ENCODE measurements at places on chromosomes 3 and 15.

DNA sequence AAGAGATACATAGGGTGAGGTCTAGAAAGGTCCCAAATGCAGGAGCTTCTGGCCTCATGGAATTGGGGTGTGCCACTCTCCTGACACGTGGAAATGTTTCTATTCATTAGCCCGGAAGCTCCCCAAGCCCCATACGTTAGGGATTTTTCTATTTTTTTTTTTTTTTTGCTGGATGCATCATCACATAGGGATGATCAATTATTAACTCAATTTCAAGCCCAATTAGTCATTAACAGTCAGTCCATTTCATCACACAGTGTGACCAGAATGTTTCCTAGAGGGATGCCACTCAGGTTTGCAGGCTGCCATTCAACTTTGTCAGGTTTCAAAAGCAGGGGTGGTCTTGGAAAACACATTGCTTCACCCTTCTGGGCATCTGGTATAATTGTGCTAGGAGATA, 40.7 kb upstream of the MKRN3 start:
- no peak for DNase-seq

GRCh38 chr3:53089511-53089910, 40.7 kb downstream of the RFT1 start:
- no peak for DNase-seq

DNA sequence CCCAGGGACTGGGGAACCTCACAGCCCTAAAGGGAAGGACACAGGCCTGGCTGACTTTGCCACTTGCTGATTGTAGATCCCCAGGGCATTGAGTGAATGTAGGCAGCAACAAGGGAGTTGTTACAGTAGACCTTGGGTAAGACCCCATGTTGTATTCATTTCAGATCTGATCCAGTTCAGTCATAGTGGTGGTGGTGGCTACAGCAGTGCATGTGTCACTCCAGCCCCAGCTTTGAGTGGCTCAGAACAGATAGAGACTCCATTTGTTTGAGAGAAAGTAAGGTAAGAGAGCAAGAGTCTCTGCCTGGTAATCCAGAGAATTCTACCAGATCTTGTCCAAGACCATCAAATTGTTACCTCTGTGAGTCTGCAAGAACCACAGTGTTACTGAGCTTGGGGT, 278.7 kb upstream of the SATB1 start:
- DNase-seq = no peak

DNA sequence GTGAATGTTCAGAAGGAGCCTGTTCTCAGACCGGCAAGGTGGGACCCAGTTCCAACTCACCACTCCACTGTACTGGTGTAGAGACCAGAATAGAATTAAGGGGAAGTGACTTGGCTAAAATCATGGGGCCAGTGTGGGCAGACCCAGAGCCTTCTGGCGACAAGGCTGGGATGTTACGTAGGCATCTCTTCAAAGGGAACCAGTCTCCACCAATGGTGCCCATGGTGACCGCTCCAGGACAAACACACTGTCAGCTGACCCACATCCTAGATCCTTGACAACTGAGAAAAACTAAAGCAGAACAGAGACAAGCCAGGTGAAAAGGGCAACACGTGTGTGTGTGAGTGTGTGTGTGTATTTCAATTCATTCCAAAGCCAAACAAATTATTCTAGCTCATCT, 321.7 kb upstream of the FRG2C start:
- DNase-seq = no peak

- DNase-seq = no peak
These were observed 23.5 kb downstream of the PAK2 start for GRCh38 chr3:196763179-196763578.

DNA sequence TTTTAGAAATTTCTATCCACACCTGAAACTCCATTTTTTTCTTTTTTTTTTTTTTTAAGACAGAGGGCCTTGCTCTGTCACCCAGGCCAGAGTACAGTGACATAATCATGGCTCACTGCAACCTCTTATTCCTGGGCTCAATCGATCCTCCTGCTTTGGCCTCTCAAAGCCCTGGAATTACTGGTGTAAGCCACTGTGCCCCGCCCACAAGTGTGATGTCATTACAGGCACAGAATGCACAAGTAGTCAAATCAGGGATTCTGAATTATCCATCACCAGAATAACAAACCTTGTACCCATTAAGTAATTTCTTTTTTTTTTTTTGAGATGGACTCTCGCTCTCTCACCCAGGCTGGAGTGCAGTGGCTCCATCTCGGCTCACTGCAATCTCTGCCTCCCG, 1.9 kb downstream of the UQCRC1 start:
- no peak for DNase-seq

DNA sequence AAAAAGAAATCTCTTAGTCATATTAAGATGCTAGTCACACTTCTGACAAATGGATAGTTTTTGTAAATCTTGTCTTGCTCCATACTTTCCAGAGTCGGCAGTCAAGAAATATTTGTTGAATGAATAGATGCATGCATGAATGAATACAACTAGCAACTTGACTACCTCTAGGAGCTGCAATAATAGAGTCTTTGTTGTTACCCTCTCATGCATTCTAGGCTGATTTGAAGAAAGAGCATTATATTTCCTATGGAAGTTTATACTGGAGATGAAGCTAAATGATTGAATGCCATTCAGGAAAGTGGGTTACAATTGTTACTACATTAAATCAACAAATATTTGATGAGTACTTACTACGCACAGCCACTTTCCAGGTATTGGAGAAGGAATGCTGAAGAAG, 18.1 kb upstream of the TRAT1 start:
- DNase-seq = no peak

DNA sequence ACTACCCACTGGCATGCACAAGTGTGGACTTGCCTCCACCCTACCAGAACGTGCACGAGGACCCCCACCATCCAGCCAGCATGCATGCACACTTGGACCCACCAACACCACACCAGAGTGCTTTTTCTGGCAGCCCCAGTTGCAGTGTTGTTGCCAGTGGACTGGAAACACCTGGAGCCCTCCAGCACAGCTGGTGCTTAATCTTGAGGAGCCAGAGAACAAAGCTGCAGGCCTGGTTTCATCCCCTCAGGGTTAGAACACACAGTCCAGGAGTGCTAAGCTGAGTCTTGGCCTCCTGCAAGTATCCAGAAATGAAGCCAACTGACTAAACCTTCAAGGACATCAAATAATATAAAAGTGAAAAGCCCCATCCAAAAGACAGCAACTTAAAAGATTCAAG, 888.0 kb downstream of the NTRK3 start:
- DNase-seq = no peak

GRCh38 chr15:95698230-95698629, 632.3 kb upstream of the NR2F2 start:
- DNase-seq = no peak

GRCh38 chr3:40911928-40912327, 287.4 kb upstream of the CTNNB1 start:
- DNase-seq = no peak

DNA sequence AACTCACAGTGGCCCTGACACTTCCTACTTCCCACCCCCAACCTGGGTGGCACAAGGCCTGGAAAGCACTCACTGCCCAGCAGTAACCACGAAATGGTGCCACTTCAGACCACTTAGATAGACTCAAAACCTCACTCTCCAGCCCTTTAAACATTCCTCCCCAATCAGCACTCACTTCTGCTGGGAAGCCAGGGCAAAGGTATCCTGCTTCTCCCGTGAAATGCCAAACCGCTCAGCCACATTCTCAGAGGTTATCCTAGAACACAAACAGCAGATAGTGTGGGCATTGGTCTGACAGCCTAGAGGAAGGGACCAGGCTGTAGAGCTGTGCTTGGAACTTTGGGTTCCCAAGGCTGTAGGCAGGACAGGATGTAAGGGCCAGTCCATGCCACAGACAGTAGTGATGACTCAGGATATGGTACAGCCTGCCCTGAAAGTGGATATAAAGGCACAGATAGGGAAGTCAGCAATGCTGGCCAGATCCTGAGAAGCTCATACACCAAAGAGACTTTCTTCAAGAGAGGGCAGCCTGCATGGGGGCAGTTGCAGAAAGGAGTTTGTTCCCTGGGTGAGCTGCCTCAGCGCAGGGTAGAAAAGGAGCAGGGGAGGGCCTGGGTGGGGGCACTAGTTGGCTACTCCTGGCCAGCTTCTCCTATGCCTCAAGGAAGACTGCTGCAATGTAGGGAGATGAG, 9.2 kb downstream of the ACAA1 start:
- no peak for DNase-seq

GRCh38 chr15:44194323-44195150, 534 bp downstream of the FRMD5 start:
- no peak for DNase-seq

- DNase-seq = no peak
These were observed 499.6 kb upstream of the KCNMB2 start for GRCh38 chr3:178036451-178037144.

- no peak for DNase-seq
These were observed 8.9 kb downstream of the CMTM6 start for GRCh38 chr3:32493437-32494414.

DNA sequence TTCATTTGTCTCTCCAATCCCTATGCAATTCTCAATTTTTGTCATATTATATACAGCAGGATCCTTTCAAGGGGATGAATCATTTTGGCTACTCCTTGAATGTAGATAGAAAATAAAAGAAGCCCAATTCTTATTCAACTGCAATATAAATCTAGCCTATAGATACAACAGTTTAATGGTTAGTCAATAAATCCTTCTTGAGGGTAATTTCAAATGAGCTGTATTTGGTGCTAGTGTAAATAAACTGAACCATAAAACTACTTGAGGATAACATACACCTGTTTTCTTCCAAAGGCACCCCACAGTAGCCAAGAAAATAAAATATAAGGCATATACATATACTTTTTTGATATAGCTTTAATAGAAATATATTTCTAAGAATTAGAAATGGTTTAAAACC, 830.3 kb downstream of the ROBO1 start:
- DNase-seq = no peak

DNA sequence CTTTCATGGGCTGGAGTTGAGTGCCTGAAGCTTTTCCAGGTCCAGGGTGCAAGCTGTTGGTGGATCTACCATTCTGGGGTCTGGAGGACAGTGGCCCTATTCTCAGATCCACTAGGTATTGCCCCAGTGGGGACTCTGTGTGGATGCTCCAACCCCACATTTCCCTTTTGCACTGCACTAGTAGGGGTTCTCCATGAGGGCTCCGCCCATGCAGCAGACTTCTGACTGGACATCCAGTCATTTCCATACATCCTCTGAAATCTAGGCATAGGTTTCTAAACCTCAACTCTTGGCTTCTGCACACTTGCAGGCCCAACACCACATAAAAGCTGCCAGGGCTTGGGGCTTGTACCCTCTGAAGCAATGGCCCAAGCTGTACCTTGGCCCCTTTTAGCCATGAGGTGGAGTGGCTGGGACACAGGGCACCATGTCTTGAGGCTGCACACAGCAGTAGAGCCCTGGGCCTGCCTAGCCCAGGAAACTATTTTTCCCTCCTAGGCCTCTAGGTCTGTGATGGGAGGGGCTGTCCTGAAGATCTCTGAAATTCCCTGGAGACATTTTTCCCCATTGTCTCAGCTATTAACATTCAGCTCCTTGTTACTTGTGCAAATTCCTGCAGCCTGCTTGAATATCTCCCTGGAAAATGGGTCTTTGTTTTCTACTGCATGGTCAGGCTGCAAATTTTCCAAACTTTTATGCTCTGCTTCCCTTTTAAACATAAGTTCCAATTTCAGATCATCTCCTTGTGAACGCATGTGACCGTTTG, 6.0 kb upstream of the HACD2 start:
- no peak for DNase-seq

DNA sequence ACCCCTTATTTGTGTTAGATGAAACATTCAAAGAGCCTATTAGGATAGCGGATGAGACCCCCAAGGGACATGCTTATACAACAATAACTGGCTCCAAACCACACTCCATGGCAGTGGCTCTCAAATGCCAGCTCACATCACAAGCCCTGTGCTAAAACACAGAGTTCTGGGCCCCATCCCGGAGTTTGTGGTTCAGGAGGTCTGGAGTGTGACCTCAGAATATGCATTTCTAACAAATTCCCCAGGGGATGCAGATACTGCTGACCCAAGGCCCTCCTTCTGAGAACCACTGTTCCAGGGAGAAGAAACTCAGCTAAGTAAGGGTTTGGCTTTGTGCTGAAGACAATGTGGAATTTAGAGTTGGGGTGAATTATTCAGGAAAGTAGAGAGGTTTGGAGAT, 3.6 kb downstream of the CCRL2 start:
- no peak for DNase-seq

DNA sequence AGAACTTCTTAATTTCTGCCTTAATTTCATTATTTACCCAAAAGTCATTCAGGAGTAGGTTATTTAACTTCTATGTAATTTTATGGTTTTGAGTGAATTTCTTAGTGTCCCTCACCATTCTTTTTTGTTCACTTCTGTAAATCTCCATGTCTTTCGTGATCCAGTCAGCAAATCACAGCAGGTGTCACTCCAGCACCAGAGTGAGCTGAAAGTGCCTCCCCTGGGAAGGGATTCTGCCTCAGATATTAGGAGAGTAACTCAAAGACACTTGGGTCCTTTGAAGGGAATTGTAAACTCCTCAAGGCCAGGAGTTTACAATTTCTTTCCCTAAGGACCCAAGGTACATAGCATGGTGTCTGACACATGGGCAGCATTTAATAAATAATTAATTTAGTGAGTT, 207.6 kb upstream of the AZI2 start:
- DNase-seq = no peak

DNA sequence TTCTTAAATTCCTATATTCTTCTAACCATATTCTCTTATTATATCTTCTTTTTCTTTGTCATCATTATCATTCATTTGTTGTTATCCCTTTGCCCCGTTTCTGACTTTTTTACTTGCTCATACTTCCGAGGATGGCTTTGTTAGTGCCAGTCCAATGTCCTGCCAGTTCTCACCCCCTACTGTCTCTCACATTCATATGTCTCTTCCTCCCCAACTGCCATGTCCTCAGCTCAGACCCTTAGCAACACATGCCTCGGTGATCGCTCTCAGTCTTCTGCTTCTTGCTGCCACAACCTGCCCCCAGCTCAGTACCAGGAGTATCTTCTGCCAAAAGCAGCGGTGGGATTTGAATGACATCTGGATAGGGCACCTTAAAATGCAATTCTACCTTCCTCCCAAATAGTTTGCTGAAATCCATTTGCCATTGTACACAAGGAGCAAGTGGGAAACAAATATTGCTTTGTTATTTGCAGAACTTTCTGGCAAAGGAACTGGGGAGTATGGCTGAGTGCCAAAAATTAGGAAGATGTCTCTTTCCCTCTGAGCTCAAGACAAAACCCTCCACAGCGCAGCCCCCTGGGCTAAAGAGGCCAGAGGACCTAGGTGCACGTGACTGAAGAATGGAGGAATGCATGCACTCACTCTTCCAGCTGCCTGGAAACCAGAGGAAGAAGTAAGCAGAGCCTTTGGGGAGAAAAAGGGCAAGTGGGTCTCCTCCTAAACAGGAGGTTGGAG, 57.7 kb upstream of the CTNNB1 start:
- no peak for DNase-seq

GRCh38 chr3:119751423-119751822, 30.5 kb upstream of the NR1I2 start:
- DNase-seq = no peak

DNA sequence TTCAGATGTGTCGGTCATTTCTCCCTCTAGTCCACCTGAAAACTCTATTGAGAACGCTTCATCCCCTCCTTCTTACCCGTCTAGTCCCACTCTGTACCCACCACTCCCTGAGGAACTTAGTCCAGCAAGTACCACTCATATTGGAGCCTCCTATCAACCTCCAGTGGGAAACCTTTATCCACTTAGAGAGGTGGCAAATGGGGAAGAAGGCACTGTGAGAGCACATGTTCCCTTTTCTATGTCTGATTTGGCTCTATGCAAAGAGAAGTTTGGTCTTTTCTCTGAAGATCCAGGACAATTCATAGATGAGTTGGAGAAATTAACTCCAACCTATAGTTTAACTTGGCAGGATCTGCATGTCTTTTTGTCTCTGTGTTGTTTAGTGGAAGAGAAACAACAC, 17.0 kb upstream of the RPN1 start:
- DNase-seq = no peak

Measured in T-helper 17 cell (primary cell).